ENCODE measurements at places on chromosomes 11 and 22.
A peak's percentile ranks its signal among the peaks of the same experiment; 100 is the strongest.

DNA sequence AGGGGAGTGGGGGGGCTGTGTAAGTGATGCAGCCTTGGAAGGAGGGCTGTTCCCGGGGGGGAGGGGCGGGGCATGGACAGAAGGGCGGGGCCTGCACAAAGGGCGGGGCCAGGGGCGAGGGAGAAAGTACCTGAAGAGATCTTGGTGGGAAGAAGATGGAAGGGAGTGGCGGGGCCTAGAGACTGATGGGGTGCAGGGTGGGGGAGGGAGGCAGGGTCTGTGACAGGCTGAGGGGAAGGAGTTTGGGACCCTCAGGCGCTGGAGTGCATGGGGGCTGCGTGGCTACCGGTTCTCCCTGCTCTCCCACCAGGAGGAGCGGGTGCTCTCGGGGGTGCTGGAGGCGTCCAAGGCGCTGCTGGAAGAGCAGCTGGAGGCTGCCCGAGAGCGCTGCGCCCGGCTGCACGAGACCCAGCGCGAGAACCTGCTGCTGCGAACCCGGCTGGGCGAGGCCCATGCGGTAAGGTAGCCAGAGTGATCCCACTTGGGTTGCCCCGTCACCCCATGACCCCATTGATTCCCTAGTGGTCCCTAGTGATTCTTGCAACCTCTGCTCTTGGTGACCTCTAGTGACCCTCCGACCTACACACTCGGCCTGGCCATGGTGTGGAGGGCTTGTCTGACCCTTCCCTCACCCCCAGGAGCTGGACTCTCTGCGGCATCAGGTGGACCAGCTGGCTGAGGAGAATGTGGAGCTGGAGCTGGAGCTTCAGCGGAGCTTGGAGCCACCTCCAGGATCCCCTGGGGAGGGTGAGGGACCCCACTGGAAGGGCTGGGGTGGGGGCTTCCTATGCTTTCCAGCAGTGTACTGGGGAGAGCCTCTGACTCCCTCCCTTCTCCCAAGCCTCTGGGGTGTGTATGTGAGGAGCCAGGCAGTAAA lies 3.1 kb downstream of the CCDC88B start:
- DNase-seq: no peak

DNA sequence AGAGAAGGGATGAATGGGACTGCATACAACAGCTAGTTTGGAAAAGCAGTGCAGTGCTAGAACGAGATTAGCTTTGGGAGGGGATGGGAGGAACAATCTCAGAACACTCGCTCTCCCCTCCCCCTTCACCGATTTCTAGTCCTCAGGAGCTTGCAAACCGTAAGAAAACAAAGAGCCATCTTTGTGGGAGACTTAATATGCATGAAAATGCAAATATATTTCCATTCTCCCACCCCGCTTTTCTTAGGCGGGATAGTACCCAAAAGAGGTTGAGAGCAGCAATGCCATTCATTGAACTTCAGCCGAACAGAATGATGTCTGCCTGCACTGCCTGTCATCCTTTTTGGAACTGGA lies 1.1 kb downstream of the SPINDOC start:
- no peak for DNase-seq

DNA sequence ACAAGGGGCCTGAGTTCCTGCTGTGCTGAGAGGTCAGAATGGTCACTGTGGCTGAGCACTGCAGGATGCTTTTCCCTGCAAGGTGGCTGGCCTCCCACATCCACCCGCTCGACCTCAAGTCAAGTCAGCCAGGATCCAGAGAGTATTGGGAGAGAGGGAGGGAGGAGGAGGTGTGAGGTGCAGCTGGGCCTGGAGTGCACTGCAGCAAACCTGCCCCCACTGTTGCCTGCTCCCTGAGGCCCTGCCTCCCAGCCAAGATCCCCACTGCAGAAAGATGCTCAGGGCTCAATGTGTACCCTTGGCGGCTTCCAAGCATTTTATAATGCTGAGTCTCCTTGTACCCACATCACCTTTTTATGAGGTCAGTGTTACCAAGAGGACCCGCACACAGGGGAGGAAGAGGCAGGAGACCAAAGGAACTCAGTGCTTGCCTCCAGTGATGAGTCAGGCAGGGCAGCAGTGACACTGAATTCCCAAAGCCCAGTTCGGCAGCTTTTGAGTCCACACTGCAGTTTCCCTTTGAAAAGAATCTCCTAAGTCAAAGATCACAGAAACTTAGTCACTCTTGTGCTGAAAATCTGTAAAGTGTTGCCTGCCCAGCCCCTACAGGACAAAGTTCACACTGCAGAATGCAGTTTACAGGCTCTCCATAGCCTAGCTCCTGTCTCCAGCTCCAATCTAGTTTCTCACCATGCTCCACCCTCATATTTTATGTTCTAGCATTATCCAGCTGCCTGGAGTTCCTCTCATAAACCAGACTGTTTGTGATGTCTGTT lies 3.1 kb downstream of the ENDOD1 start:
- DNase-seq: peak; percentile 75

- DNase-seq: no peak
Measured at GRCh38 chr11:46161201-46161600, 39.9 kb upstream of the PHF21A start.

DNA sequence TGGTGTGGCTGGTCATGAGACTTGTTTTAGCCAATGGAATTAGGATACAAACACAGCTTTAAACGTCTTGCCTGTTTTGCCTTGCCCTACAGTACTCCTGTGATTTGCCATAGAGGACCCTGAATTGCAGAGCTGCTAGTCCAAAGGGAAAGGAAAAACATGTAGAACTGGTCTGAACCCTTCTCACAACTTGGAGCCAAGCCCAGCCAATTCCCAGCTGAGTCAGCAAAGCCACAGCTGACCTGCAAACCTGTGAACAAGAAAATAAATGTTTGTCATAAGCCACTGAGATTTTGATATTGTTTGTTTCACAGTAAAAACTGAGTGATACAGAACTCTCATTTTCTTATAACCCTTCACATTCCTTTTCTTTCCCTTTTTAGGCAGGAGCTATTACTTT lies 360.5 kb upstream of the API5 start:
- DNase-seq: no peak

DNA sequence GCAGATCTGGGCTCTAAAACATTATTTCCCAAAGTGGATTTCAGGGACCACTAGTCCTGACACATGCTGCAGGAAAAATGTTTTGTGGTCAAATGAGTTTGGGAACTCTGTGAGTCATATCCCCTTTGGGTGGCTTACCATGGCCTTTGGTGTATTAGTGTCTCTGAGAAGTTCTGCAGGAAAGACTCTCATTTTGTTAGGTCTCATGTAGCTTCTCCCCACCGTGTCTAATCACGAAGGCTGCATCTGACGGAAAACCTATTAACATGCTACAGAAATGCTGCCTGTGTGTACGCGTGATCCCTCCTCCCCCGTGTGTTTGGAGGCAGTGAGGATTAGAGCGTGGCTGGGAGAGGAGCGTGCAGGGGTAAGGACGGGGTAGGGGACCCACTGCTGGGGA lies 191.7 kb downstream of the ST3GAL4 start:
- DNase-seq: peak; percentile 95

GRCh38 chr11:19344661-19345518 lies 104.1 kb upstream of the E2F8 start:
- DNase-seq: peak; percentile 74

DNA sequence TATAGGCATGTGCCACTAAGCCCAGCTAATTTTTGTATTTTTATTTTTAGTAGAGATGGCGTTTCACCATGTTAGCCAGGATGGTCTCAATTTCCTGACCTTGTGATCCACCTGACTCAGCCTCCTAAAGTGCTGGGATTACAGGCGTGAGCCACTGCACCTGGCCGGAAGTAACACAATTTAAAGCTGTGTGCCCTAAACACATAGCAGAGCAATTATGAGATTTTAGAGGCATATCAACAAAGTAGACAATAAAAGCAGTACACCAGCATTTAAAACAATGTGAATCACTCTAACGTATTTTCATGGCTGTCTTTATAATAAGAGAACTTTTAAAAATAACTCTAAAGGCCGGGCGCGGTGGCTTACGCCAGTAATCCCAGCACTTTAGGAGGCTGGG lies 42.4 kb downstream of the PRR14L start:
- no peak for DNase-seq

DNA sequence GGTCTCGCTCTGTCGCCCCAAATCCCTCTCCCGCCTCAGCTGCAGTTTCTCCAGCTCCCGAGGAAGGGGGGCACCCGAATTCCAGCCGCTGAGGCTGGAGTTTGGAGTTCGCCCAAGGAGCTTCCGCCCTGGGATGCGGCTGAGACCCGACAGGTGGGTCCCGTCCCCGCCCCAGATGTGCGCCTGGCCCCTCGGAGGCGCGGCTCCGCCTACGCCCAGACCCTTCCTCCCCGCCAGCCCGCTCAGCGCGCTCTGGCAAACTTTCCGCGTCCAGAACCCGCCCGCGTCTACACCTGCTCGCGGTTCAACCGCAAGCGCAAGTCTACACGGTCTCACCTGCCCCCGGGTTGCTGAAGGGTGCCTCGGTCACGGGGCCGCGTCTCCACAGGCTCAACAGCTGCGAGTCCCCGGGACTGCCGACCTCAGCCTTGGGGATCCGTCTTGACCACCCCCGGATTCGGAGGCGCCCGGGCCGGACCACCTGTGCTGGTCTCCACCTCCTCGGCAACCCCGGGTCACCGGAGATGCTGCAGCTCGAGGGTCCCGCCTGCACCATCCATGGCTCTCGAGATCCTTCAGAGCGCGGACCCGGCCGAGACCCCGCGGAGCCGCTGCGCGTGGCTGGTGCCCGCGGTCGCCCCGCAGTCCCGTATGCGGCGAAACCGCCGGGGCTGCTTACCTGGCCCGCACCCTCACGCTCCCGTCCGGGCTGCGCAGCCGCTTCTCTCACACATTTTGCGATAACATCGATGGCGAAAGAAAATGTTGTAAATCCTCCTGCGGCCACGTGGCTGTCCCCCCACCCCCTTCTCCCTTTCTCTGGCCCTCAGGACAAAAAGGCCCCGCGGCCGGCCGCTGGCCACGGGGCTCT lies 63.6 kb downstream of the NFAM1 start:
- no peak for DNase-seq

DNA sequence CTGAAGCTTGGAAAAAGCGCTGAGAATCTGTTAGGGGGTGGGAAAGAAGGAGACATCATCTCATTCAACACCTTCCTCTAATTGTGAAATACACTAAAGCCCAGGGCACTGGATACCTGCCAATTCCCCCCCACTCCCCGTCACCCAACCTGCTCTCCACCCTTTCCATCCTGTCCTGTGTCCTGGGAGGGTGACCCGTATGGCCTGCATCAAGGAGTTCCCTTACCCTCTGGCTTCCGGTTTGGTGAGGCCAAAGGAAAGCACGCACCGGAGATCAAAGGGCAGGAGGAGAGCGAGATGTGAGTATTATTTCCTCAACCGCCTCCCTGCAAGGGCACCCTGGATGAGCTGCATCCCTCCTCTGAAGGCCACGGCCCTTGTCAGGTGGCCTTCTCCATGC lies 65.0 kb upstream of the PTPRJ start:
- DNase-seq: no peak

GRCh38 chr11:17171343-17171742 lies 36.4 kb downstream of the PIK3C2A start:
- DNase-seq: peak; percentile 27

All from hepatic stellate cell (primary cell).